ENCODE measurements at places on chromosomes 7 and 10.

GRCh38 chr10:43265799-43266721 lies 805 bp downstream of the RASGEF1A start:
- DNase-seq = peak; percentile 59

GRCh38 chr7:39299695-39300094 lies 266.5 kb upstream of the YAE1 start:
- DNase-seq = no peak

DNA sequence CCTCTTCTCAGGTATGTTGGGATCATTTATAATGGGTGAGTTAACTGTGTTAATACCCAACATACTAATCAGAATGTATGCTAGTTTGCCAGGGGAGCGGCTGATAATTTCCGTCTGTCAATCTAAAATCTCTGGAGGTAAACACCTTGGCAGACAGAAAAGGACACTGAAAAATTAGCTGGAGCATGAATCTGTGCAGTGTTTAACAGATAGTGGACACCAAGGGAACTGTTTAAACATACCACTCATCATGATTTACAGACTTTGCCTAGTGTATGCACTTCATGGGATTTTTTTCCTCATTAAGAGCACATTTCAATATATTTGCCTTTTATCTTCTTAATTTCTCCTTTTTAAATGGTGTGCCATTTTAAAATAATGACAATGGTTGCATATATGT lies 68.2 kb downstream of the SLC13A1 start:
- DNase-seq = no peak

DNA sequence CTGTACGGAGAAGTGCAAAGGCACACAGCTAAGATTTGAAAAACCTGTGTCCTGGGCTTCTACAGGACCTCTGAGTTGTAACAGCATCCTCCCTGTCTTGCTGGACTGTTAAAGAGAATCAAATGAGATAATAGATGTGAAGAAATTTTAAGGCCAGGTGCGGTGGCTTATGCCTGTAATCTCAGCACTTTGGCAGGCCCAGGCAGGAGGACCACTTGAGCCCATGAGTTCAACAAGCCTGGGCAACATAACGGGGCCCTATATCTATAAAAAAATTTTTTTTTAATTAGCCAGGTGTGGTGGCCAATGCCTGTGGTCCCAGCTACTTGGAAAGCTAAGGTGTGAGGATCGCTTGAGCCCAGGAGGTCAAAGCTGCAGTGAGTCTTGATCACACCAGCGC lies 2.9 kb upstream of the ARHGAP21 start:
- no peak for DNase-seq

DNA sequence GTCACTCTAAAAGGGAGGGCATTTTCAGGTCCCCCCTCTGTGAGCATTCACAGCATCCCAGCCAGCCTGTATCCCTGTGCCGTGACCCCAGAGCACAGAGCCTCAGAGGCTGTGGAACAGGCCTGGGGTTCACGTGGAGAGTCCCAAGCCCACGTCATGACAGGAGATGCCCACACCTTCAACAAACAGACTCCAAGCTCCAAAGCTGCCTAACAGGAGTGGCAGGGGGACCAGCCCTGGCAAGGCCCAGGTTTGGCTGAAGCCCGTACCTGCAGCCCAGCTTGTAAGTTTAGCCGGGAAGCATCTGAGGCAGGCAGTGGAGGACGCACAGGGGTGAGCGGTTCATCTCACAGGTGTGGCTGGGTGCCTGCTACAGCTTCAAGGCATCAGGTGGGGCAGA lies 33.5 kb downstream of the LHPP start:
- no peak for DNase-seq

DNA sequence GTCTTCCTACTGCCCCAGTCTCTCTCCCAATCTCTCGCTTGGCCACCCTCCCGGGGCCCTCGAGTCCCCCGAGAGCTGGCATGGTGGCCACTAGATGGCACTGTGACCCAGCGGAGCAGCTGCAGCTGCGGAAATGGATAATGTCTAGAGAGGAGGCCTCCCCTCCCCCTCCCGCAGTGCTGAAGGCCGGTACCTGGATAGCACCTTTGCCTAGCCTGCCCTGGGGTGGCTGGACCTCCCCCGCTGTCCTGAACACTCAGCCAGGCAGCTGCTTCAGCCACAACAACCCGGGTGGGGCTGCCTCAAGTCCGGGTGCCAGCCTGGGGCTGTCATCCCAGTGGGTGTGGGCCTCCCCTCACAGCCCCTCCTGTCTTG lies 65.2 kb downstream of the GOLGA7B start:
- peak; percentile 80 for DNase-seq

DNA sequence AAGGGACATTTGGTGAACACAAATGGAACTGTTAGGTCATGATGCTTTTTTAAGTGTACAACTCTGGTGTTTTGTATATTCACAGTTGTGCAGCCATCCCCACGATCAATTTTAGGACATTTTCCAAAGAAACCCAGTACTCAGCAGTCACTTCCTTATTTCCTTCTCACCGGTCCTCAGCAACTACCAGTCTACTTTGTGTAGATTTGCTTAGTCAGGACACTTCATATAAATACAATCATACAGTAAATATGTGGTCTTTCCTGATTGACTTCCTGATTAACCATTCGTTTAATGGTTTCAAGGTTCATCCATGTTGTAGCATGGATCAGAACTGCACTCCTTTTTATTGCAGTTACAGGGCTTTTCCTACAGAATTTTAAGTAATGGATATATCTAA lies 14.4 kb downstream of the SGPL1 start:
- no peak for DNase-seq

DNA sequence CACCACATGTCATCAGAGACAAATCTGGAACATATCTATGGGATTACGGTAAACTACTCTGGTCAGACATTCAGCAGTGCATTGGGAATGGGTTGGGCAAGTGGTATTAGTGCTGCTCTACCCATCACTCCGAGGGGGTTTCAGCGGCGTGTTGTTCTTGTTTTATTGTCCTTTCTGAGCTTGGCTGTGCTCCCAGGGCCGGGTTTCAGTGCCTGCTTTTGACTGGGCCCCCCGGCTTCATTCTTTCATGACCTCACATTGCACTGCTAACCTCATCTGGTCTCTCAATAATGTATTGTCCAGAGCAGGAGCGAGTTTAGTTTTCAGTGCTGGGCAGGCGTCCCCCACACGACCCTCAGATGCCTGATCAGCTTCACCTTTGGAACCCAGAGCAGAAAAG lies 364.6 kb downstream of the PAXIP1 start:
- no peak for DNase-seq

DNA sequence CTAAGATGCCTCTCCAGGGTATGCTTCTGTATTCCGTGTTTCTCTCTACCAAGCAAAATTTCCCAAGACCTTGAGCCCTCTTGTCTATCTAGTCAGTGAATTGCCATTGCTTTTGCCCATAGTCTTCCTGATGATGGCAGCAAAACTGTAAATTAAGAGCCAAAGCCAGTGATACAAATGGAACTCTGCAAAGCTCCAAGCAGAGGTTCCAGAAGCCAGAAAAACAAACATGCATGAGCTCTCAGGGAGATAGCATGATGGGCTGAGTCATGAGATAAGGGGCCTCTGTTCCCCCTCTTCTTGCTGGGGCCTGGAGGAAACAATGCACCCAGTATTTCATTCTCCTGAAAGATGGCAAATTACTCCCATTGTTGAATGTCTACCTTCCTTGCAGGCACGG lies 24.7 kb downstream of the LSMEM1 start:
- no peak for DNase-seq

- DNase-seq = no peak
These were observed 47.1 kb upstream of the TMEM72 start for GRCh38 chr10:44864051-44864450.

DNA sequence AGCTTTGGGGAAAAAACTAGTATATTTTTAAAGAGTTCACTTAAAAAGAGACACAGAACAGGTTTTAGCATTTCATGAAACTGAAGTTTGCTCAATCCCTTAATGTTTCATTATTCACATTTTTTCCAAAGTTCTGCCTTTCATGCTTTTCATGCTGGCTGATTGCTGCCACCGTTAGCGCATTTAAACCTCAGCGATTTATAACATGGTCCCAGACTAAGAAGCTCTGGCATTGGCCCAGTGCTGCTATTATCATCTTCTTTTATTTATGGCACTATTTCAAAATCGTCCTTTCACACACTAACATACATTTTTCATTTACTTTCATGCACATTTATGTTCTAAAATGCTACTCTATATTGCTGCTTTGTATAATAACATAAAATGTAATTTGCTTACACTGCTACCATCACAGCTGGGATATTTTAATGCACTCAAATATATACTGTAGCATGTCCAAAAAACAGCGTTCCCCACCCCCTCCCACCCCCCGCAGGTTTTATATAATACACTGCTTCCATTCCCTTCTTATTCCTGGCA lies 141.9 kb downstream of the MPP7 start:
- no peak for DNase-seq

- peak; percentile 74 for DNase-seq
These were observed 412 bp downstream of the PIP4K2A start for GRCh38 chr10:22713853-22714478.

DNA sequence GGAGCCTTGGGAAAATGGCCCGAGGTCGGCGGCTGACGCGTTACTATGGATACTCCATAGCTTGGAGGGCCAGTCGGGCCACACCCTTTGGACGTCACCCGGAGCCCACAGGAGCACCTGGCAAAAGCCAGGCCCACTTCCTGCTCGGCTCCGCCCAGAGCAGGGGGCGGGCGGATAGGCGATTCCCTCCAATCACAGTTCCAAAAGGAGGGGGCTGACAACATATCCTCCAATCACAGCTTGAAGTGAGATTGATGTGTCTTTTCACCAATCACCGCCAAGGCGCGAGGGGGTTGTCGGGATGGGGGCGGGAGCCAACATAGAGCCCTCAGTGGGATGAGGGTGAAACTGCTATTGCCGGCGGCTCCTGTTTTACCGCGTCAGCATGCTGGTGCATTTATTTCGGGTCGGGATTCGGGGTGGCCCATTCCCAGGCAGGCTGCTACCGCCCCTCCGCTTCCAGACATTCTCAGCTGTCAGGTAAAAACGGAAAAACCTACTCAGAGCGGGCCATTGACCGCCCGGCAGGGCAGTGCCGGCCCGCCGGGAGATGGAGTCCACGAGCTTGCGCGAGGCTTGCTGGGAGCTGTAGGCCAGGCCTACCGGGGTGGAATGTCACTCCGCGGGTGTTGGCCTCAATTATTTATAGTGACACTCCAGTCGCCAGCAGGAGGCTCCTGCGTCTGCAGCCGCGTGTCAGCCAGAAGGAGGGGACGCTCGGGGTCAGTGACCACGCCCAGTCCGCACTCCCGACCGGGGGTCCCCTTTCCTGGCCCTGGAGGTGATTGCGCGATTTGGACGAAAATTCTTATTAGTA lies at the start of gene ABCB8:
Gene ABCB8, plus strand, starts transcription at position 320 of the 817 bp plus-strand sequence. Its CDS starts 66 bp downstream, at position 386.
- peak; percentile 94 for DNase-seq

GRCh38 chr7:23721456-23721855 lies 11.4 kb downstream of the STK31 start:
- no peak for DNase-seq

- DNase-seq = no peak
These were observed 12.4 kb upstream of the GPR158 start for GRCh38 chr10:25162391-25162790.

DNA sequence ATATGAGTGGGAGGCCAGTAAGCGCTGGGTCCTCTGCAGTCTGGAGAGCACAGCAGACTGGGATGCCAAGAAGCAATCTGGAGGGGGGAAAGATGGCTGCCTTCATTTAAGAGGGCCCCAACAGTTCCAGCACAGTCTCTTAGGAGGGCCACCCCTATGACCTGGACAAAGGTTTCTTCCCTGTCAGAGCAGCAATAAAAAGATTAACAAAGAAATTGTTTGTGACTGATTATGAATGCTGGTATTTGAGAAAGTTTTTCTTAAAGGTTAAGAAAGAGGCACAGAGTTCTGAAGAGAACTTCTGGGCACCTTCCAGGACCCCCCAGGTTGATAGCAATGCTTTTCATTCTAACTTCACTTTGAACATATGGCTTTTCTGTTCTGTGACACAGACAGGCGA lies 52.3 kb downstream of the CYP26A1 start:
- DNase-seq = no peak

DNA sequence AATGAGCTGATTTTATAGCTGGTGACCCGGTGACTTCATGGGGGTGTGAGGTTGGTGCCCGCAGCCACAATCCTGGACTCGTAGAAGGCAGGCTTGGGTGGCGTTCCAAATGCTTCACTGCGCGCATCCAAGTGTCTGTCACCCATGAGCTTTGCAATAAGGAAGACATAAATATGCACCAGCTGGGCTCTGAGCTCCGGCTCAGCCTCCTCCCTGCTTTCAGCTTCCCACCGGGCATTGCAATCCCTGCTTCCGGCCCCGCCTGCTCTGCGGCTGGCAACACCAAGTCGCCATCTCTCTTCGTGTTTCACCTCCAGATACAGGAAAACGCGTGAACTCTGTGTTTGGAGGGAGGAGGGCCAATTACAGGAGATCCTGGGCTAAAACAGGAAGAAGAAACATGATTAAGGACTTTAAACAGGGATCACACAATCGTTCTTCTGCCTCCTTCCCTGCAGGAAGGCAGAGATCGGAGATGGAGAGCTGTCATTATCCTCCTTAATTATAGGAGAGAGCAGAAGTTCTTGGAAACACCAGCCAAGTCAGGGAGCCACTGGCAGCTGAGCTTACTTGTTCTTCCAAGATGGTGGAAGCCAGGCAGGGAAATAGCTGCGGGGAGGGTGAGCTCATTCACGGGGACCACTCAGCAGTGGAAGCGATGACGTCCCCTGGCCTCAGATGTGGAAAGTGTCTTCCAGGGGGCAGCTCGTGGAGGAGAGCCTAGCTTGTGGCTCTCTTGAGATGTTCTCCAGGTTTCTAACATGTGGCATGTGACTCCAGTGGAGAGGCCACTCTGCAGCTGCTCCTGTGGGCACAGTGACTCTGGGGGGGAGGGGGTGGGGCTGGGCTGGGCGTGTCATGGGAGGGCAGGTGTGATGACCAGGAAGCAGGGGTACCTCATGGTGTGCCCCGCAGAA lies 134.9 kb downstream of the CAMK1D start:
- DNase-seq = no peak

DNA sequence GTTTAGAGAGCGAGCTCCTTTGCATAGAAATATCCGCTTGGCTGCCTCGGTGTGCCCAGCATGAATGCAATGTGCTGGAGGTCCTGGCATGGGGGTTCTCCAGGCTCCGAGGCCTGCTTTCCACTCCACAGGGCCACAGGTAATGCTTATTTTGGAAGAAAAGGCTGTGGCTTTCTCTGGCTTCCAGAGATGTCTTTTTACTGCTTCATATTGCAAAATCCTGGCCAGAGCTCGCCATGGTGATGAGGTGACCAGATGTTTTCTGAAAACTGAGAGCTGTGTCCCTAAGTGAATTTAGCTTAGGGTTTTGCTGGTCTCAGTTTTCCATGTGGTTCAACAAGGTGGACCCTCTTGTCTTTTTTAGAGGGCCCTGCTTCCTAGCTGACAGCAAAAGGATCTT lies 65.2 kb downstream of the BMPER start:
- DNase-seq = no peak

DNA sequence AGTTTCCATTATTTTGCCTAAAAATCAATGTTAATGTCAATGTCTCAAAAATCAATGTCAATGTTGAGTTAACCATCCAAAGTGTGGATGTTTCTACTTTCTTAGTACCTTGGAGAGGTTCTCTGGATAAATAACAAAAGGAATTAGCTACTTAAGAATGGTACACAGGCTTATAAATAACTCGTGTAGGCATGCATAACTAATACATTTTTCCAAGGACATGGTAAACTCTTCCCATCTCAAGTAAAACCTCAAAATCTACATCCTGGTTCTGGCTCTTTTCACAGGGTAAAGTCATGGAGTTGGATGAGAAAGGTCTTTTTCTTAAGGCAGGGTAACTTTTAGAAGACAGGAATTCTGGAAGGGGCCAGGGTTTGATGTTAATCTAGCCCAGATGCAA lies 59.9 kb downstream of the CAV1 start:
- DNase-seq = no peak

GRCh38 chr7:139591550-139592195 lies 68.2 kb downstream of the CLEC2L start:
- DNase-seq = peak; percentile 42

GRCh38 chr10:3446221-3446620 lies 273.6 kb upstream of the PITRM1 start:
- DNase-seq = no peak
